ENCODE measurements at places on chromosomes 13 and 19.

- no peak for ATAC-seq
Measured at GRCh38 chr19:28422791-28423650, 789.9 kb downstream of the UQCRFS1 start.

DNA sequence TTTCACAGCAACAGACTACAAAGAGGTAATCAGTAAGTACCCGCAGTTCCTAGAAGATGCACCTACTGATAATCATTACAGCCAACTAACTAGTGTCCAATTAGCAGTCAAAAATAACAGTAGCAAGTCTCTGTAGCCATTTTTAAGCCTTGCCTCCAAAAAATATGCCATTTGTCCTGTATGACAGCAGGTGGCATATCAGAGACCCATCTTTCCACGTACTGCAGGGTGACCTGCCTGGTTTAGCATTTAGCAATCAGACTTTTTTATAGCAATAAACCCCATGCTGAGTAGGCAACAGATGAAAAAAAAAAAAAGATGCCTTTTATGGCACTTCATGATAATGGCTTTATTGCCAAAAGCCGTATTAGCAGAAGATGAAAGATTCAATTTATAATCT is 155.3 kb upstream of the LSM14A start:
- no peak for ATAC-seq

DNA sequence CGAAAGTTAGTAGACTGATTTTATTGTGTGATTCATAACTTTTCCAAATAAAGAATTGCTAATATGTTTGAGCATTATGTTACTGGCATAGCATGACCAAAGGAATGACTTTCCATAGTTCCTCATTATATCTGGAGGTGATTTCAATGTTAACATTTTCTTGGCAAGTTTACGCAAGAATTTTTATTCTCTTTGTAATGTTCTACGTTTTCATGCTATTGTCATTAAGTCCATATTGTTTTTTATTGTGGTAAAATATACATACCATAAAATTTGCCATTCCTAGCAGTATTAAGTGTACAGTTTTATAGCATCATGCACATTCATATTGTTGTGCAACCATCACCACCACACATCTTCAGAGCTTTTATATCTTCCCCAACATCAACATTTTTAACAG is 14.8 kb downstream of the KCTD12 start:
- no peak for ATAC-seq

- no peak for ATAC-seq
Measured at GRCh38 chr19:34818270-34818669, 45.3 kb upstream of the ZNF599 start.

GRCh38 chr13:22497991-22498780 is 682.6 kb upstream of the SGCG start:
- no peak for ATAC-seq

DNA sequence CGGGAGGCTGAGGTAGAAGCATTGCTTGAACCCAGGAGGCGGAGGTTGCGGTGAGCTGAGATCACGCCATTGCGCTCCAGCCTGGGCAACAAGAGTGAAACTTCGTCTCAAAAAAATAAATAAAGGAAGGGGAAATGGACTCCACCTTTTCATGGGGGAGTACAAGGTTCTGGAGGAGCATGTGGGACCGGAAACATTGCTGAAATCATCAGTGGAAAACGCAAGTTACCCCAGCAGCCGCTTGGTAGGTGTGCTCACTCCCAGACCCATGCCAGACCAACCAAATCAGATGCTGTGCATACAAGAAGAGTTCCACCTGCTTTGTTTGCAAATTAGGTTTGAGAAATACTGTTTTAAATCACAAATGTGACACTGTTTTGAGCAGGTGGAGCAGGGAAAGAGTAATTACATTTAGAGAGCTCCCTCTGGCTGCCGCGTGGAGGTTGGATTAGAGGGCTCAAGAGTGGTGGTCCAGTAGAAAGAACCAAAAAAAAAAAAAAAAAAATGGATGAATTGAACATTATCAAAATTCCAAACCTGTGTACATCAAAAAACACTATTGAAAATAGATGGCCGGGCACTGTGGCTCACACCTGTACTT is 4.9 kb downstream of the ERICH4 start:
- ATAC-seq, result no peak

GRCh38 chr13:48738311-48738710 is 84.6 kb downstream of the CYSLTR2 start:
- ATAC-seq, result no peak

GRCh38 chr19:31261603-31262212 is 87.5 kb downstream of the TSHZ3 start:
- no peak for ATAC-seq

- ATAC-seq, result no peak
Measured at GRCh38 chr13:45132369-45133064, 12.2 kb downstream of the GTF2F2 start.

DNA sequence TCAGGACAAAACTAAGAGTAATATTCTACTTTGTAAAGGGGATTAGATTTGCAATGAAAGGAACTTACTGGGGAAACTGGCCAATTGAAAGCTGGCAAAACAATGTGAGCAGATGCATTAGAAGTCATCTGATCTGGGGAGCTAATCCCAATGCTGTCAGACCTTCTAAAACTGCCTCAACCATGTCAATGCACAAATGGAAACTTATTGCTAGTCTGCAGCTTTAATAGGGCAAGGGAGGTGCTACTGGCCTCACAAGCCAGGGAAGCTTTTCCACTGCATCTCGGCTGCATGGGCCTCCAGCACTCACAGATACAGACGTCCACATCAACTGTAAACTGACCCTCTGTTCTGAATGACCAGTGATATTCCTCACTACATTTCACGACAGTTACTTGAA is 154.2 kb downstream of the LHFPL6 start:
- no peak for ATAC-seq

DNA sequence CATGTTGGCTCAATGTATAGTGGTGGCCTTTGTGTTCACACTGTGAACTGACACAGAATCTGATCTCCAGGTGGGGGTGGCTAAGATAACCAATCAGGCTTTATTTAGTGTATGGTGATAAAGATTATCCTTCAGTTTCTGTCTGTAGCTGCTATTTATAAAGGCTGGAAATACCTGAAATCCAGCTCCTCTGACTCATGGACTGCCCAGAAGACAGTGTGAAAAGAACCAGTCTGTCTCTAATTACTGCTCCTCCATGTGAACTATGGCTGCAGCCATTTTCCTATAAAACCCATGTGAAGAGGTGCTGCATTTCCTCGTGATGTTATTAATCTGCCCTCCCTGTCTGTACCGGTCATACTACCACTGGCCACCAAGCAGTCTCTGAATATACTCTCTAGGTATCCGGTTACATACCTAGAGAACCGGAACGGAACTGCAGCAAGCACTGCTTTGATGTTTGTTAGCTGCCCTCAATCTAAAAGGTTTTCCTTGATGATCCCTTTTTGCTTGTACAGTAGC is 238.0 kb downstream of the LHFPL6 start:
- no peak for ATAC-seq

DNA sequence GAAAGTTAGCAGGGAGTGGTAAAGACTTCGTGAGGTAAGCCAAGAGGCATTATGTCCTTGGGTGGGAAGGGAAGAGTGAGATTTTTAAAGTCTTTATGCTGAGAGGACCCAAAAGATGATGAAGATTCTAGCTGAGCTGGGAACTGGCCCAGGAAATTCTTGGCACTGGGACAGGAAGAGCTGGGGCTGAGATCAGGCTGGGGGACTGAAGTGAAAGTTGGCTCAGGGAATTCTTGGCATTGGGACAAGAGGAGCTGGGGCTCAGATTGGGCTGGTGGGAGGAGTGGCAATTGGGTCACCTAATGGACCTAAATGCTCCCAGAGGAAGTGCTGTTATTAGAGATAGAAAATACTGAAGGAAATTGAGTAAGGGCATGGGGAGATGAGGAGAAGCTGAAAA is 8.8 kb downstream of the SCEL start:
- no peak for ATAC-seq

Measured in activated CD4-positive, CD25-positive, alpha-beta regulatory T cell treated with anti-CD3 and anti-CD28 coated beads, Interleukin-2, amount 50 U/mL, for 24 hours (primary cell).